ENCODE measurements at places on chromosomes 6 and 20. TPM values are rescaled to one million over a fixed set of nuclear protein-coding genes. Genes with fewer than 3 reads are reported as not detected.

SEMG1 gene
- not detected for total RNA-seq

IL20RA gene
- total RNA-seq = 20.5 TPM

IP6K3 gene
- 1.9 TPM for total RNA-seq

GRCh38 chr6:9233226-9233625, 797.9 kb upstream of the SLC35B3 start:
- DNase-seq = no peak

GRCh38 chr6:25487012-25487411, 165.0 kb upstream of the SCGN start:
- DNase-seq = no peak

DNA sequence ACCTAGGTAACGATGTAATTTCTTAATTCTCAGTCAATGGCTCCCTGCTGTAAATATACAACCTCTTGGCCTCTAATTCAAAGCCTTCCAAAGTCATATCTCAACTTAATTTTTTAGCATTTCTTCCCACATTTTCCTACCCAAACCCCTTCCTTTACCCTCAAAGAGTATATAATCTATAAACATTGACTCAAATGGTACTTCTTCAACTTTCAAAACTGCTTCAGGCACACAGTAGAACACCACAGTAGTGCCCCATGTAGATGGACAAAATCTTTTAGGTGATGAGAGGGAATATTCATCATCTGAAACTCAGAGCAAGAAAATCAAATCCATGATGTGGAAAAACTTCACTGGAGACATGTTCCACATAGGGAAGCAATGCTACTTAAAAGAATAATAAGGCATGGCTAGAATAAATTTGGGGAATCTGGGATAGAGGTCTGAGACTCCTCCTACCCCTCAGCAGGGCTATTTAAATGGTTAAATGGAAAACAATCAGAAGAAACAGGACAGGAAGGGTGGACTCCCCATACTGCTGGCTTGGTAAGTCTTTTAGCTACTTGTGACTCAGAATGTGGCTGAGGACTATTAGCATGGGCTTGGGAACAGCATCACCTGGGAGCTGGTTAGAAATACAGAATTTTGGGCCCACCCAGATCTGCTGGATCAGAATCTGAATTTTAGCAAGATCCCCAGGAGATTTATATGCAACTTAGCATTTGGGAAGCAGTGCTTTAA, 6.4 kb downstream of the SLC22A2 start:
- no peak for DNase-seq

DNA sequence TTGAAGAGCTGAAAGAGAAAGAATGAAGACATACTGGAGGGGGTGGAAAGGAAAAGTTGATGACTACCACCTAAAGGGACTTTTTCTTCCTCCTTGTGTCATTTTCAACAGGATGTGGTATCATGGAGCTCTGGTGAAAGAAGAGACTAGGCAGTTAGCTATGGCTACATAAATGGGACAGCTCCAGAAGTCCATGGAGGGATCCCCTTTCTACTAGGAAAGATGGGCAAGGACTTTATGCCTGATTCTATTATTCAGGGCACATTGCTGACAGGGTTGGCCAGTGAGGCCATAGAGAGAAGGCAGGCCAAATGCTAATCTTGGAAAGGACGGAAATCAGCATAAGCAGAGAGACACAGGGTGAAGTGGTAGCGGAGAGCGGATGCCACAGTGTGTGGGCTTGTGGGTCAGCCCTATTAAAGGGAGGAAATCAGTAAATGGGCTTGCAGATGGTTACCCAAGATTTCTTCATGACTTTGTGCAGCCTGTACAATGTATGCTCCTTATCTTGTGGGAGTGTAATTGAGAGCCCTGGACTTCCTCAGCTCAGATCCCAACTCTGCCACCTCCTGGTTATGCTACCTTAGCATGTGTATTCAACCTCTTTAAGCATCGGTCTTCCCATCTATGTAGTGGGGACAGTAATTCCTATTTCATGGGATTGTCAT, 77.4 kb upstream of the TMEM170B start:
- DNase-seq = no peak

DNA sequence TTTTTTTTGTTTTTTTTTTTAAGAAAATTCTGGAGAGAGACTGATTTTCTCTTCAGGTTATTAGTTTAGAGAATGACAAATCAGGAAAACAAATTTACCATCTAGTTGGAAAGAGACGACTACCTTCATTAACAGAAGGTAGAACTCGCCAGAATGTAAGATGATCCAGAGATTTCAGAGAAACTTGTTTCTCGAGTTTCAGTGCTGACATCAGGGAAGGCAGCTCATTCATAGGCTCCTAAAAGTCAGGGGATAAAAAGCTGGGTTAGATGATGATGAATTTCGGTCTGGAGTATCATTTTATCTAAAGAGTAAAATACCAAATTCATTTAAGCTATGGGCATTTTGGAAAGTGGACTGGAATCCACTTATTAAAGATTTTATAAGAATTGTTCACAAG, 27.9 kb downstream of the ZNF334 start:
- DNase-seq = no peak

- no peak for DNase-seq
Observed at GRCh38 chr6:19297880-19298279, 539.3 kb upstream of the ID4 start.

DNA sequence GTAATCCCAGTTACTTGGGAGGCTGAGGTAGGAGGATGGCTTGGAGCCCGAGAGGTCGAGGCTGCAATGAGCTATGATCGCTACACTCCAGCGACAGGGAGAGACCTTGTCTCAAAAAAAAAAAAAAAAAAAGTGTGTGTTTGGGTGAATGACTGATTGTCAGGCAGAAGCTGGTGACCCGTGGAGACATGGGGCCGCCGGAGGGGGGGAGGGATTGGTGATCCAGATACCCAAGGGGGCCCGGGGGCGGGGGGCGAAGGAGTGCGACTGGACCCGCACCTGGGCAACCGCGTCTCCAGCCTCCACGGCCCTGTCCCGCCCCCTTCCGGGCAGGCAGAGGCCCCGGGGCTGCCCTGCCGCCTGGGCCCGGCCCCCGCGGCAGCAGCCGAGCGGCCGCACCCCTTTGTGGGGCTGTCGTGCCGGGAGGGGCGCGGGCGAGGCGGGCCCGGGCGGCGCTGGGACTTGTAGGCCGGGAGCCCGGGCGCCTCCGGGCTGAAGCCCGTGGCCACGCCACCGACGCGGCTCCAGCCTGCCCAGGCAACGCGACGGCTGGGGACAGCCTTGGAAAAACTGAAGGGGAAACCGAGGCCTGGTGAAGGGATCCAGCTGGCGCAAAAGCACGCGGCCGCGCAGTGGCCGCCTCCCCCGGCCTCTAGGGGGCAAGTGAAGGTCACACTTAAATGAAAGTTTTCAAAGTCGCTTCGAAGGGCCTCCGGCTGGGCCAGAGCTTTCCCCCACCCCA, 2.1 kb upstream of the RBM38 start:
- DNase-seq = peak; percentile 90

Data from transverse colon (tissue), 4 donors.